ENCODE measurements at places on chromosomes 12 and 14. TPM values are rescaled to one million over a fixed set of nuclear protein-coding genes. Genes with fewer than 3 reads are reported as not detected.

The KRT71 gene
- total RNA-seq: not detected

The LRRC43 gene
- total RNA-seq: 1.7 TPM

The PLA2G1B gene
- not detected for total RNA-seq

The CLEC2B gene
- 40.6 TPM for total RNA-seq

The CFAP73 gene
- not detected for total RNA-seq

The NRL gene
- total RNA-seq: 1.3 TPM

The LRIG3 gene
- total RNA-seq: 97.2 TPM

The OVCH1 gene
- total RNA-seq: under 0.01 TPM

The KLHDC1 gene
- 2.6 TPM for total RNA-seq

The GALNT9 gene
- total RNA-seq: not detected

The CACNA1C gene
- 11.7 TPM for total RNA-seq

The KRT3 gene
- not detected for total RNA-seq

The TRIM9 gene
- total RNA-seq: 0.64 TPM

The DAO gene
- total RNA-seq: not detected

The CLEC4E gene
- not detected for total RNA-seq

The PMEL gene
- total RNA-seq: 1.3 TPM

The MSRB3 gene
- 89.2 TPM for total RNA-seq

The NPFF gene
- total RNA-seq: not detected

The SRRM4 gene
- total RNA-seq: not detected

The CCDC196 gene
- total RNA-seq: not detected

The WDHD1 gene
- total RNA-seq: 9.0 TPM

The DTX3 gene
- total RNA-seq: 19.0 TPM

The FOXA1 gene
- total RNA-seq: not detected

The FAM186B gene
- total RNA-seq: under 0.01 TPM

The CCDC198 gene
- total RNA-seq: not detected

The KLRC3 gene
- not detected for total RNA-seq

The RALGAPA1 gene
- total RNA-seq: 42.2 TPM

The INSM2 gene
- not detected for total RNA-seq

The RNF212B gene
- not detected for total RNA-seq

The SSTR1 gene
- total RNA-seq: 57.9 TPM

The IQSEC3 gene
- total RNA-seq: under 0.01 TPM

The BCL11B gene
- total RNA-seq: not detected

The PPP1R1A gene
- total RNA-seq: not detected

The ADCY6 gene
- 39.6 TPM for total RNA-seq

The DYRK2 gene
- 20.7 TPM for total RNA-seq

The OR10AD1 gene
- total RNA-seq: not detected

The SPATS2 gene
- 30.6 TPM for total RNA-seq

The DCN gene
- 125 TPM for total RNA-seq

The MANSC1 gene
- total RNA-seq: 2.3 TPM

The FAM90A1 gene
- not detected for total RNA-seq

The P2RX7 gene
- 0.64 TPM for total RNA-seq

The LIMA1 gene
- 188 TPM for total RNA-seq

The NUAK1 gene
- 82.8 TPM for total RNA-seq

The DBX2 gene
- total RNA-seq: not detected

The MAP3K9 gene
- total RNA-seq: under 0.01 TPM

The MIP gene
- not detected for total RNA-seq

The TAS2R30 gene
- 9.1 TPM for total RNA-seq

The LYZ gene
- total RNA-seq: not detected

The IFT43 gene
- total RNA-seq: 37.4 TPM

The LRFN5 gene
- 0.97 TPM for total RNA-seq

The SETD1B gene
- 4.7 TPM for total RNA-seq

The PTPRR gene
- total RNA-seq: not detected

The TAS2R8 gene
- 0.43 TPM for total RNA-seq

The TBK1 gene
- total RNA-seq: 47.5 TPM

The A2ML1 gene
- not detected for total RNA-seq

The SERPINA12 gene
- total RNA-seq: not detected

The KRT74 gene
- total RNA-seq: not detected

The TMEM117 gene
- total RNA-seq: 13.5 TPM

The TAS2R31 gene
- total RNA-seq: 7.3 TPM

All from fibroblast of villous mesenchyme (primary cell).